ENCODE measurements at places on chromosomes 16 and 17.

GRCh38 chr16:85443531-85443930 is 169.6 kb upstream of the GSE1 start:
- no peak for DNase-seq

GRCh38 chr17:7989781-7990655 is 12.4 kb upstream of the GUCY2D start:
- DNase-seq = peak; percentile 23

DNA sequence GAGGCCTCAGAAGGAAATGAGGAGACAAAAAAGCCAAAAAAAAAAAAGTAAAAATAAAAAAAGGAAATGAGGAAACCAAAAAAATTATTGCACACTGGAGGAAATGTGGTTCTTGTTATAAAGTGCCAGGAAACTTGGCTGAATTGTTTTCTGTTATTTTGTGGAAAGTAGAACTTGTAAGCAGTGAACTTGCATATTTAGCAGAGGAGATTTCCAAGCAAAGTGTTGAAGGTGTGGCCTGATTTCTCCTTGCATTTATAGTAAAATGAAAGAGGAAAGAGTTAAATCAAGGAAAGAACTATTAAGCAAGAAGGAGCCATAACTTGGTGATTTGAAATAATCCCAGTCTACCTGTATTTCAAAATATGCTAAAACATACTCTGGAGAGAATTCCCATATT is 34.1 kb upstream of the CPPED1 start:
- DNase-seq = no peak

- DNase-seq = no peak
Measured at GRCh38 chr16:11149011-11149616, 106.9 kb downstream of the SOCS1 start.

DNA sequence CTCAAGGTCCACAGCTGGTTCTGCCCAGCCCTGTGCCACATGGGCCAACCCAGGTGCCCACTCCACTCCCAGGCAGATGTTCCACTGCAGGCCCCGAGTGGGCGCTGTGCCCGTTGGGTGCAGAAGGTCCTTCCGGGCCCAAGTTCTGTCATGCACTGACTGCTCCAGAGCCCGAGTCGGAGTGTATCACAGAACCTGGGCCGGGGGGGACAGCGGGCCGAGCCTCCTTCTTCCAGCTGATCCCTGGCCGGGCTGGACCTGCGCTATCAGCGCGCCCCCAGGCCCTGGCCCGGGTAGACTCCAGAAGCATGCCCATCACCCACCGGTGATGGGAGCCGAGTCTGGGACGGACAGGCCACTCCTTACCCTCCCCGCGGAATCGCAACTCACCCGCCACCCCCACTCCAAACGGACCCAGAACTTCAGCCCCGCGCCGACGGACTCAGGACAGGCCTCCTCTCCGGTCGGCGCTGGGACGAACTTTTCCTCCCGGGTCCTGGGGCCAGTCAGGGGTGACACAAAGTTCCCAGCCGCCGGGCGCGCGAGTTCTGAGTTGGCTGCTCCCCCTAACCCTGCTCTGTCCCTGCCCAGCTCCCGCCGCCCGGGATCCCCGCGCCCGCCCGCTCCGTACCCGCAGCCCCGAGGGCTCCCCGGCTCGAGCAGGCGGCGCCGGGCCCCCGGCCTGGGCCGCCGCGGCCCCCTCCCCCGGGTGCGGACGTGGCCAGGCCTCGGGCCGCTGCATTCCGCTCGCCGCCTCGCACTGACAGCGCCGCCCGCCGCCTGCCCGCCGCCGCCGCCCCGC is at the start of gene COPZ2:
COPZ2 (minus strand) TSS at position 762 of the 802 bp plus-strand sequence; CDS start at position 742, 20 bp downstream.
- no peak for DNase-seq

GRCh38 chr17:58262149-58262548 is 18.6 kb downstream of the MPO start:
- no peak for DNase-seq

DNA sequence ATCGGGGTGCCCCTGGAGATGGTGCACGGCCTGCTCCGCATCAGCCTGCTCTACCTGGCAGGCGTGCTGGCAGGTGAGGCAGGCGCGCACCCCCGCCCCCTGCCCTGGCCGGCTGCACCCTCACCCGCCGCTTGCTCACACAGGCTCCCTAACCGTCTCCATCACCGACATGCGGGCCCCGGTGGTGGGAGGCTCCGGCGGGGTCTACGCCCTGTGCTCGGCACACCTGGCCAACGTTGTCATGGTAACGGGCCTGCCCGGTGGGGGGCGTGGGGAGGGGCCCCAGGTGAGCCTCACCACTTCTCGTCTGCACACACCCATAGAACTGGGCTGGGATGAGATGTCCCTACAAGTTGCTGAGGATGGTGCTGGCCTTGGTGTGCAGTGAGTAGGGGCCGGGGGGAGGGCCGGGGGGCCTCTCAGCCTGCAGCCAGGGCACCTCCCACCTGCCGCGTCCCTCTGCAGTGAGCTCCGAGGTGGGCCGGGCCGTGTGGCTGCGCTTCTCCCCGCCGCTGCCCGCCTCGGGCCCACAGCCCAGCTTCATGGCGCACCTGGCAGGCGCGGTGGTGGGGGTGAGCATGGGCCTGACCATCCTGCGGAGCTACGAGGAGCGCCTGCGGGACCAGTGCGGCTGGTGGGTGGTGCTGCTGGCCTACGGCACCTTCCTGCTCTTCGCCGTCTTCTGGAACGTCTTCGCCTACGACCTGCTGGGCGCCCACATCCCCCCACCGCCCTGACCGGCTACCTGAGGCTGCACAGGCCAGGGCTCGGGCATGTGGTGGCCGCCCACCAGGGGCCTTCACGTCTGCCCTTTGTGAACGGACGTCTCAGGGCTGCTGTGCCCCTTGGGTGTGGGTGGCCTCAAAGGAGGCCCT is 2.1 kb downstream of the RHBDL1 start:
- DNase-seq = no peak

DNA sequence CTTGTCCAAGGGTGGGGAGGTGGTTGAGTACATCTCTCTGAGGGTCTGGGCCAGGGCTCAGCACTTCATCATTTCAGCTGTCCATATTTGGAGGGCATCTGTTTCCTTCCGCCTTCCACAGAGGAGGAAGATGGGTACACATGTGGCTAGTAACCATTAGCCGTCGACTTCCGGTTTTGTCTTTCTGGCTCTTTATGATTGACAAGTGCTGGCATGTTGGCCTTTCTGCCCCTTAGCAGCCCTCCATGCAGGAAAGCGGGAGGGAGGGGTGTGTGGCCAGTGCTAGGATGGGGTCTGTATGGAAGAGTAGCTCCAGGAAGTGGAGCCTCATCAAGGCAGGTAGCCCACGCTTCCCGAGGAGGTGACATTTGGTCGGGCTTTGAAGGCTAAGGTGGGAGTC is 69.6 kb downstream of the RAI1 start:
- DNase-seq = no peak

- DNase-seq = no peak
Measured at GRCh38 chr16:1647856-1648255, 30.2 kb upstream of the JPT2 start.

DNA sequence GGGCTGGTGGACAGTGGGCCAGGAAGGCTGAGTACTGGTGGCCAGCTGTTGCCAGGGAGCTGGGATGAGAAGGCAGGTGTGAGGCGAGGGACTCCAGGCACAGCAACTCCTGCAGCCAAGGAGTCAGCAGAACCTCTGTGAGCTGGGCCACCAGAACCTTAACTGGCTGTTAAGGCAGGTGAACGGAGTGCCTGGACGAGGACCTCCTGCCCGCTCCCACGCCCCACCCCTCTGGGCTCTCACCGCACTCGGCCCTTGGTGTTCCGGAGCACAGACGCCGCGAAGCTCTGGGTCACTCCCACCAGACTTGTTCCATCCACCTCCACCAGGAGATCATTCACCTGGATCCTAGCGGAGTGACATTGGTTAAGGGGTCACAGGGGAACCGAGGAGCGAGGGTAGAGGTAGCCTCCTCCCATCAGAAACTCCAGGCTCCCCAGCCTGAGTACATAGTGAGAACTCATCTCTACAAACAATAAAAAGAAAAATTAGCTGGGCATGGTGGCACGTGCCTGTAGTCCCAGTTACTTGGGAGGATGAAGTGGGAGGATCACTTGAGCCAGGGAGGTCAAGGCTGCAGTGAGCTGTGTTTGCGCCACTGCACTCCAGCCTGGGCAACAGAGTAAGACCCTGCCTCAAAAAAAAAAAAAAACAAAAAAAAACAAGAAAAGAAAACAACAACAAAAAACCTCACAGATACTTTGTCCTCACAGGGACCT is 9.3 kb downstream of the PPP1R9B start:
- no peak for DNase-seq

- no peak for DNase-seq
Measured at GRCh38 chr17:62017496-62017895, 47.6 kb downstream of the MED13 start.

- DNase-seq = no peak
Measured at GRCh38 chr17:61659437-61659836, 68.4 kb upstream of the NACA2 start.

DNA sequence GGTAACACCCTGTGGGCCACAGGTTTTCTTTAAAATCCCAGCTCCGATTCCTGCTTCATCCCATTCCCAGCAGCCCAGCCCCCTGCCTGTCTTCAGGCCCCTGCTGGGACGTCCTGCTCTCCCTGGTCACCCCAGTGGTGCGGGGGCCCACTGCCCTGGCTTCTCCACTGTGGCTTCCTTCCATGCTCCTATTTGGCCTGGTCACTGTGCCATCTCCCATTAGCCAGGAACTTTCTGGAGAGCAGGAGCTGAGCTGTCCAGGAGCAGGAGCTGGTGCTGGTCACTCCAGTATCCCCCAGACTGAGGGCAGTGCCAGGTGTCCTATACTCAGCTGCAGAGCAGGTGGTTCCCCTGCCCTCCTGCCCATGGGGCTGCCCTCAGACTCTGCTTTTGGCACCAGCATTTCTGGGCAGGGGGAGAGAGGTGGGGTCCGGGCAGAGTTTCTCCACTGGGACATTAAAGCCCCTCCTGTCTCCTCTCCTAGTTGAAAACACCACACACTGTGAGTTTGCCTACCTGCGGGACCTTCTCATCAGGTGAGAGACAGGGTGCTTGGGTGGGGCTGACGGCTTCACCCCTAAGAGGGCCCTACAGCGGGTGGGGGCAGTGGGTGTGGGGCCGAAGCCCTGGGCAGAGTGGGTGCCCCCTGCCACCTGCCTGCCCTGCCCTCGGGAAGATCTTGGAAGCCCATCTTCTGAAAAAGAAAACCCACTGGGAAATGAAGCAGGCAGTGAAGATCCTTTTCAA is 356.2 kb downstream of the SEC14L1 start:
- DNase-seq = no peak

DNA sequence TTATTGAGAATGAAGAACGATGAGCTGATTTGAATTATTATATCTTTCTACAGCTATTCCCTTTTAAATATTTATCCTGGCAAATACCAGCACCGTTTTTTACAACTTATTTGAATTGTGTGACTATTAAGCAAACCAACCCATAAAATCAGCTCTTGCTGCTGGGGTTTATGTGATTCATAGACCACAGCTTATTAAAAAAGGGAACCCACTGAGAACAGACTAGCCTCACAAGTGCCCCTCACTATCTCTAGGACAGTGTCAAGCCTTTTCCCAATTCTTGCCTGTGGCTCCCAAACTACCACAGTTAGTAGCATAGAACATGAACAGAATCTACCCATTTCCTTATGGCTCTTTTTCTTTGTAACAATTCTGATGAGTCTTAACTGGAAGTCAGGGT is 6.1 kb upstream of the LIG3 start:
- DNase-seq = no peak

DNA sequence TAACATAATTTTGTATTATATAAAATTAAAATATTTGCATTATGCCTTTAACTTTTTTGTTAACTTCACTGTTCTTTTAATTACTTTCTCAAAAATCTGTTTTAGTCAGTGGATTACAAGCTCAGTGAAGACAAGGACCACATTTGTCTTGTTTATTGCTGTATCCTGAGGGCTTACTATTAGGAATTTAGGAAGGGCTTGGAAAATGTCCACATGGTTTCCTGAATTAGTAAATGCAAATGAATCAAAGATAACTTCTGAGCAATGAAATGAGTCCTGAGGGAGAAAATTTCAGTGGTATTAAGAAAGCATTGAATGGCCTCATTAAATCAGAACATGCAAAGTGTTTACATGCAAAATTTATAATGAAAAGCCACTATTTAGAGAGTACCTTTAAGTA is 1293.2 kb upstream of the GOT2 start:
- DNase-seq = no peak

DNA sequence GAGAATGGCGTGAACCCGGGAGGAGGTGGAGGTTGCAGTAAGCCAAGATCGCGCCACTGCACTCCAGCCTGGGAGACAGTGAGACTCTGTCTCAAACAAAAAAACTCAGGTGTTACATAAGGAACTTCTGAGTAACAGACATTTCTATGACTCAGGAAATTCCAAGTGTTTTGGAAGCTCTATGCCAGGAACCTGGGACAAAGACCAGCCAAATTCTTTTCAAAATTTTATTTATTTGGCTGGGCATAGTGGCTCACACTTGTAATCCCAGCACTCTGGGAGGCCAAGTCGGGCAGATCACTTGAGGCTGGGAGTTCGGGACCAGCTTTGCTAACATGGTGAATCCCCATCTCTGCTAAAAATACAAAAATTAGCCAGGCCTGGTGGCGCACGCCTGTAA is 5.2 kb upstream of the SH2B1 start:
- no peak for DNase-seq

- DNase-seq = no peak
Measured at GRCh38 chr16:12729448-12729847, 74.2 kb downstream of the CPPED1 start.

DNA sequence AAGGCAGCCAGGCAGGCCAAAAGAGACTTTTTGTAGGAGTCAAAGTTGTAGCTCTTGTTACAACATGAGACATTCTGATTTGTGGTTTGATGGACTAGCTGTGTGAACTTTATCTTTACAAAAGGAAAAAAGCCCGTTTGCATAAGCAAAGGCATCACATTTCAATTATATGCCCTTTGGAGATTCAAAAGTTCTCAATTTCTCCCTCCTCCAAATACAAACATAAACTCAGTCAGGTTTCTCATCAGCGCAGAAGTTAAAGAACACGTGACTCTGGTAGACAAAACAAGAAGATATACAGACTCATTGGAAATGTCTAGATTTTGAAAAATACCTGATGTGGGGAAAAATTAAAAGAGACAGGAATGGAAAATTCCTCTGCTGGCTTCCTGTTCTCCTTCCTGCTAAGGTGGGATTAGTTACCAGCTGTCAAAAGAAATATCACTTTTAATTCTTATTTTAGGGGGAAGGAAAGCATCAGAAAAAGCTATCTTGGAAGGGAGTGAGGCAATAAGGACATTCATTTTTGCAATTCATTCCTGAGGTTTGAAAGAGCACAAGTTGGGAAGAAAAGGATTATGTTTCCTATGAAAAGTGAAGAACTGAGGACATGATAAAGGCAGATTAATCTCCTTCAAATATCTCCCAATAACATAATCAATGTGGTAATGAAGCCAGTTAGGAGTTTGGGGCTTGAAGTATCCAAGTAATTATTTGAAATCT is 4.6 kb upstream of the KCNJ16 start:
- no peak for DNase-seq

GRCh38 chr17:6191405-6192324 is 121.5 kb downstream of the WSCD1 start:
- DNase-seq = no peak
